Right kidney (tissue), 9 donors: ENCODE measurements at places on chromosomes 1 and 21.

- no peak for DNase-seq
These were observed 311.1 kb downstream of the AJAP1 start for GRCh38 chr1:4965346-4966075.

- DNase-seq, result peak; percentile 77
These were observed 3.0 kb downstream of the AURKAIP1 start for GRCh38 chr1:1371746-1372711.

DNA sequence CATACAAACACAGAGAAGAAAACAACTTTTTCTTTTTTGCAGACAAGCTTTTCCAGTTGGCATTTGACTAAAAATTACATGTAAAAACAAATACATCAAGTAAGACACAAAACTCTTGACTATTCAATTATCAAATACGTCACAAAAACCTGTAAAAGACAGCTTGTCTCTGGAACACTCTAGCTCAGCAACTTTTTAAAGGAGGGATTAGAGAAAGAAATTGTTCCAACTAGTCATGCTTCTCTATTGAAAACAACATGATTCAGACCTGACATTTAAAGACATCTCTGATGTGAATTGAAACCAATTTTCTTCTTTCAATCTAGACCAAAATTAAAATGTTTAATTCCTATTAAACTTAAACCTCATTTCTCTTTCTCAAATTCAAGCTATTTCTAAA lies 30.3 kb downstream of the SMYD3 start:
- no peak for DNase-seq

- no peak for DNase-seq
These were observed 15.0 kb upstream of the LRP8 start for GRCh38 chr1:53342735-53343470.

DNA sequence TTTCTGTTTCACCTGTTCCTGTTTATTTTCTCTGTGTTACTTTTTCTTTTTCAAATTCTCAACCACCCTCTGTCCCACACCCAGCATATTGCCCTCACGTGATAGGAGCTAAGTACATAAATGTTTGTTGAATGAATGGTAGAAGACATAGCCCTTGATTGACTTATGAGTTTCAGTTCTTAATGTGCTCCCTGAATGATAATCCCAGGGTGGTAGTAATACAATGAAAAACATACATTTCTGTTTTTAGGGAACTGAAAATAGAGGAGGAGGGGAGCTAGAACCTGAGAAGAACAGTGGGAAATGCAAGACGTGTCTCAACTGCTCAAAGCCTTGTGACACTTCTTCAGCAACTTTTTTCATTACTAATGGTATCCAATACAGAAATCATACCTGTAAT lies 147.1 kb downstream of the SPATA46 start:
- DNase-seq, result no peak

DNA sequence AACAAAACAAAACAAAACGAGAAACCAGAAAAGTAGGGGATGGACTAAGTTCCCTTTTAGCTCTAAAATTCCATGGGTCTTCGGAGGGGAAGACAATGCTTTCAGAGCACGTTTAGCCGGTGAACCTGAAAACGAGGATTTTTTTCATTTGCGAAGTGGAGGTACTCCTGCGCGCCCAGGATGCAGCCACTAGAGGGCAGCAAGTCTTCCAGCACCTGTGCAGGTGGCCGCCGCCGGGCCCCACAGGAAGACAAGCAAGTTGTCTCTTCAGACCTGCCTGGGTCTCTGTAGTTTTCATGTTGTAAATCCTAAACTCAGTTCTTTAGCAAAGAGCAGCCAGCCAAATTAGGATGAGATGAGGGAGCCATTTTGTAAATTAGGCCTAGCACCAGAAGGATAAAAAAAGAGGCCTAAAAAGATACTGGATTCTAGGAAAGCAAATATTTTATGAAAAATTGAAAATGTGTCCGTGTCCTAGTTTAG lies 17.7 kb upstream of the SNX27 start:
- peak; percentile 63 for DNase-seq
